ENCODE measurements at places on chromosomes 11 and 22. TPM values are rescaled to one million over a fixed set of nuclear protein-coding genes. Genes with fewer than 3 reads are reported as not detected.

The MFRP gene
- not detected for total RNA-seq

The C11orf42 gene
- total RNA-seq: not detected

The SEZ6L gene
- 0.09 TPM for total RNA-seq

The SCT gene
- total RNA-seq: not detected

DNA sequence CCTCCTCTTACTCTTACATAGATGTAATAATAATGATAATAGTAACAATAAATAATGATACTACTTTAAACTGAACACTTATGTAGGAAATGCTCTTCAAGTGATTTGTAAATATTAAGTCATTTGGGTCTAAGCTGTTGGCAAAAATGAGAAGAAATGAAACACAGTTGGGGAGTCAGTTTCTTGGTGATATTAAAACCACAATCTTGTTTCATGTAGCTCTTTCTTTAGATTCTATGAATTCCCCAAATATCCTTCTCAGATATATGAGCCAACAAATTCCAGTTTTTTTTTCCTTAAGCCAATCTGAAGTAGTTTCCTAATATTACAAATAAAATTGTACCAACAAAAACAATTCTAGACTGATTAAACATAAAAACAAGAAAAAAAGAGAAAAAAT, 1115.6 kb upstream of the CNTN5 start:
- no peak for DNase-seq

The TSSK2 gene
- total RNA-seq: not detected

GRCh38 chr11:74784234-74784633, 35.6 kb downstream of the RNF169 start:
- DNase-seq: no peak

DNA sequence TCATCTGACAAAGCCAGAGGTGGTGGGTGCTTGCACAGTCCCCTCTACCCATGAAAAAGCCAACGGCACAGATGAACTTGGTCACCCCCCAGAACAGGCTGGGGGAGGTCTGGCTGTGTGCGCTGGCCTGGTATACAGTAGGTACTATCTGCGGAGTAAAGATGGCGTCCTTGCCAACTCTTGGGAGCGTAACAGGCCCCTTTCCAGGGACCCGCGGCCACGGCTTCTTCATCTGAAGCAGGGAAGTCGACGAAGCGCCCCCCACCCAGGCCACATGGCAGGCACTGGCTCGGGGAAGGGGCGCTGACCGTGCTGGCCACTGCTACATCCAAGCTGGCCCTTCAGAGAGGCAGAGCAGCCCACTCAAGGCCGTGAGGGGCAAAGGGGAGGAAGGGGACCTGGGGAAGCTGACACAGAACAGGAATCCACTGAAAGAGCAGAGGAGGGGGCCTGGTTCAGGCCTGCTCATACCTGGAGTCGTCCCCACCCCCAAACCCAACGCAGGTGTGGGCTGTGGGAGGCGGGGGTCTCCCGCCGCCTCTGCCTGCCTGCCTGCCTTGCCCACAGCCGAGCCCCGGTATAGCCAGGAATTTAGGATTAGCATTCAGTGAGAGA, 75.7 kb downstream of the CELSR1 start:
- DNase-seq: no peak

The DUSP18 gene
- 8.5 TPM for total RNA-seq

- DNase-seq: no peak
These were observed 9.4 kb downstream of the HIPK3 start for GRCh38 chr11:33266393-33267215.

- DNase-seq: no peak
These were observed 8.3 kb downstream of the EHBP1L1 start for GRCh38 chr11:65584106-65584505.

GRCh38 chr22:40044870-40045834, 50.4 kb downstream of the FAM83F start:
- peak; percentile 89 for DNase-seq

The CASP5 gene
- 0.24 TPM for total RNA-seq

- DNase-seq: no peak
These were observed 56.6 kb downstream of the RTN4R start for GRCh38 chr22:20211409-20211996.

The CEP164 gene
- 23.1 TPM for total RNA-seq

DNA sequence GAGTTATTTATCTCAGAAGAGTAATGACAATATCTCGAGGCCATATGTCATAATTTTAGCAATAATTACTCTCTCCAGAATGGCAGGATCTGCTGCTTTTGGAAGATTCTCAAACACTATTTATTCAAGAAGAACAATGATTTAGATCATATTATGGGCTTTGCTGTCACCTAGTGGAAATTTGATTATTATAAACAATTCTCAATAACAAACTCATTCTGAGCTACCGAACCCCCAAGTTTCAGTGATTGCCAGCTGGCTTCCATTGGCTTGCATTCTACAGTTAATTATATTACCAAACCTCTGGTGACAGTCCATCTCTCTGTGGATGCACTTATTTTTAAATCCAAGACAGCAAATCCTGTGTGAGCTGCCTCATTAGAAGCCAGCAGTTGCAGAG, 27.9 kb upstream of the SLC36A4 start:
- no peak for DNase-seq

The ZNRF3 gene
- total RNA-seq: 7.5 TPM

- no peak for DNase-seq
These were observed 18.1 kb downstream of the THY1 start for GRCh38 chr11:119404872-119405271.

- DNase-seq: no peak
These were observed 53.0 kb downstream of the OSBPL5 start for GRCh38 chr11:3111919-3112690.

The SEC14L6 gene
- 0.14 TPM for total RNA-seq

- DNase-seq: no peak
These were observed 98.2 kb upstream of the CHORDC1 start for GRCh38 chr11:90321018-90321417.

The OR4C5 gene
- not detected for total RNA-seq

GRCh38 chr11:126898802-126899201, 101.8 kb downstream of the KIRREL3 start:
- DNase-seq: no peak

The RDX gene
- total RNA-seq: 111 TPM

The MPPED2 gene
- total RNA-seq: 5.5 TPM

- peak; percentile 78 for DNase-seq
These were observed 1.1 kb downstream of the CHRM1 start for GRCh38 chr11:62919898-62920640.

The HPX gene
- total RNA-seq: 1.7 TPM

DNA sequence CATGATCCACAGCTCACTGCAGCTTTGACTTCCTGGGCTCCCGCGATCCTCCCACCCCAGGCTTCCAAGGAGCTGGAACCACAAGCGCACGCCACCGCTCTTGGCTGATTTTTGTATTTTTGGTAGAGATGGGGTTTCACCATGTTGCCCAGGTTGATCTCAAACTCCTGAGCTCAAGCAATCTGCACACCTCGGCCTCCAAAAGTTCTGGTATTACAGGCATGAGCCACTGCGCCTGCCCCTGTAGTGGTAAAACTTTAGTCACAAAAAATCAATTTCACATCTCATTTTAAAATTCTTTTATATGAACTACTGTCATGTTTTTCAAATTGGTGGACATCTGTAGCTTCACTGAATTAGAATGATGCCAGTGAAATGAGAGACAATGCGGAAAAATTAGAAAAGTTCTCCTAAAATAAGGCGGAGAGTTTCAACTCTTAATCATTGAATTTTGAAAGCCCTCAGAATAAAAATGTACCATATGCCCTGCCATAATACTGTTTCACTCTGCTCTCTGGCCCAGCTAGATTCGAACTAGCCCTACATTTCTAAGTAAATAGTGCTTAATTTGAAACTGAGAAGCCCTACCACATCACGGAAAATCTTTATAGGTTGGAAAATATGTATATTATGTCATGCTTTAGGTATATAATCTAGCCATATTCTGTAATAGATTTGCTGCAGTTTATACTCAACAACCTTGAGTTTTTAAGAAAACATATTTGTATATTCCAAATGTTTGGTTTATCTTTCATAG, 78.7 kb downstream of the HORMAD2 start:
- DNase-seq: no peak

- no peak for DNase-seq
These were observed 15.4 kb upstream of the TTLL12 start for GRCh38 chr22:43202326-43202725.

- no peak for DNase-seq
These were observed 9.9 kb upstream of the IGLL5 start for GRCh38 chr22:22877523-22878210.

The SLC22A8 gene
- not detected for total RNA-seq

DNA sequence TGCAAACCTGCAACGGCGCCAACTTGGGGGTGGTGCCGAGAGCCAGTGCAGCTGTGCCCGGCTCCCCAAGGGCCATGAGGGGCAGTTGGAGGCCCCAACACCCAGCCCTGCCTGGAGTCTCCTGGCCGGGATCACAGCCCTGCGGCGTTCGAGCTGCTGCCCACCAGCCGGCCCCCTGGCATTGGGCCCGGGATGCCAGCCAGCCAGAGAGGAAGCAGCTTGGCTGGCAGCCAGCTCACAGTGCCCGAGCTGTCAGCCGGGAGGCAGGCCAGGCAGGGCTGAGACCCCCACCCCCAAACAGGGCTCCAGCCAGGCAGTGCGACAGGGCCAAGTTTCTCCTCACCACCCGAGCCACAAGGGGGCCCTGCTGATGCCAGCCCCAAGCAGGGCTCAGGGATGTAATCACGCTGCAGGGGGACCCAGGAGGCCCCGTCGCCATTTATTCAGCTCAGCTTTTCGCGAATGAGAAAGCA, 26.0 kb upstream of the TCF20 start:
- DNase-seq: no peak

The MS4A6A gene
- total RNA-seq: 50.3 TPM

- no peak for DNase-seq
These were observed 993.4 kb upstream of the FAT3 start for GRCh38 chr11:91231226-91231625.

The RAB38 gene
- total RNA-seq: 0.97 TPM

The OR52I2 gene
- total RNA-seq: not detected

DNA sequence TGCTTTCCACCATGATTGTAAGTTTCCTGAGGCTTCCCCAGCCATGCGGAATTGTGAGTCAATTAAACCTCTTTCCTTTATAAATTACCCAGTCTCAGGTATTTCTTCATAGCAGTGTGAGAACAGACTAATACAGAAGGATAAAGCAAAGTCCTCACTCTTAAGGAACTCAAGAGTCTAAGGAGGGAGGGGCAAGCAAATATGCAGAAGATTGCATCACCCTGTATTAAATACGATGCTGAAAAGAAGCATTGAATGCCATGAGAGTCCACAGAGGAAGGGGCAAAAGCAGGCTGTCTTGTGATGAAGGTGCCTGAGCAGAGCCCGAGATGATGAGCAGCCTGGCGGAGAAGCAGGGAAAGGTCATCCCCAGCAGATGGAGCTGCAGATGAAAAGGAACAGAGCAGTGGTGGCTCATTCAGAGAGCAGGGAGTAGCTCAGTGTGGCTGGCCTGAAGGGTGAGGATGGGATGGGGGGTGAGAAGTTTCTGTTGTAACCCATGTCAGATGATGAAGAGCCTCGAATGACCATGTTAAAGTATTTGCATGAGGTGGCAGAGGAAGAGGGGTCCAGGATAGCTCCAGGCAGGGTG, 6.3 kb upstream of the IZUMO1R start:
- DNase-seq: no peak

- no peak for DNase-seq
These were observed 60.1 kb downstream of the CTSC start for GRCh38 chr11:88277349-88277915.

DNA sequence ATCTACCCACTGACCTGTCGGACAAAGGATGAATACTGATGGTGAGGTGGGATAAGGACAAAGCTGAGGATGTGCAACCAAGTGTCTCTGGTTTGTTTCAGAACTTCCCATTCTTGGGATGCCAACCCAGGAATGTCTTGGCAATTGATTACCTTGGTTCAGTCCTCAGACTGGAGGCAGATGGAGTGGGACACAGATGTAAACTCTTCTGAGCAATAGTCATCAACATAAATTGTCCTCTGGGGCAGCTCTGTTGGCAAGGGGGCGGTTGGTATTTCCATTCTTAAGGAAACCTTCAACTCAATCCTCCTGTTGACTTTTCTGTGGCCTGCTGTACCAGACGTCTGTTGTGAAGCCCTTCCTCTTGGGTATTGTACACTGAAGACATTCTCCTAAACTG, 6.8 kb downstream of the ABTB2 start:
- no peak for DNase-seq

DNA sequence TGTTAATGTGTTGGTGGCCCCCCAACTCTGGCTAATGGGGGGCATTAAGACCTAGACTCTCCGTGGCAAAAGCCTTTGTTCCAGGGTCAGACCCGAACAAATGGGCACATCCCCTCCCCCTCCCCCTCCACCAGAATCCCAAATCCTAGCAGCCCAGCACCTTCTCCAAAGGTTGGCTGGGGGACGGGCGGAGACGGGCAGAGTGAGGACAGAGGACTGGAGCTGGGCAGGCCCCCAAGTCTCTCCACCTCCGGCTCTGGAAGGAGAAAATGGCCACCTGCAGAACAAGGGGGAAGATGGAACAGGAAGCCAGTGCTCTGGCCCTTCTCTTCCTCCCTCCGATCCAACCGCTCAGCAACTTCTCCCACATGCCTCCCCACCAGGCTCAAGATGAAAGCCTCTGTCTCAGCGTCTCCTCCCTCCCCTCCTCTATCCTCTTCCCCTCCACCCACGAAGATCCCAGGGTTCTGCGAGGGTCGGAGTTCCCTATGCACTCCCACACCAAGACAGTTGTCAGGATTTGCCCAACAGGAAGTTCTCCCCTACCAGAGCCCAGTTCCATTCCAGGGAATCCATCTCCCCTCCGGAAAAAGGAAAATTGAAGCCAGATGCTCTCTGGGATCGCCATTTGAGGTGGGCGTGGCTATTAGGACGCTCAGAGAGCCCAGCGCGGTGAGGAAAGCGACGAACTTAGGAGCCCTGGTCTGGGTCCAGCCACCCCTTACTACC, 20.1 kb downstream of the ADA2 start:
- no peak for DNase-seq

DNA sequence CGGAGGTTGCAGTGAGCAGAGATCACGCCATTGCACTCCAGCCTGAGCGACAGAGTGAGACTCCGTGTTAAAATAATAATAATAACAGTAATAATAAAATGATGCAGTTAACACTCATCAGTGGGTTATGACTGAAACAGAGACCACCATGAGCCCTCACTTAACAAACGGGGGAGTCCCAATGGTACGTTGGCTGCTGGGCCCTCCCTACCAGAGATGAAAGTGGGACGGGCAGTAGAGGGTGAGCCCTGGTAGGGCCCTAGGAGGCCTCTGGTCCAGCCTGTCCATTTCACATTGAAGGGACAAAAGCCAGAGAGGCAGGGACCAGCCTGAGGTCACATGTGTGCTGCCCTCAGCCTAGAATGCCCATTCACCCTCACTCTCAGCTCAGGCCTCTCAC, 13.7 kb upstream of the KIAA0930 start:
- no peak for DNase-seq

DNA sequence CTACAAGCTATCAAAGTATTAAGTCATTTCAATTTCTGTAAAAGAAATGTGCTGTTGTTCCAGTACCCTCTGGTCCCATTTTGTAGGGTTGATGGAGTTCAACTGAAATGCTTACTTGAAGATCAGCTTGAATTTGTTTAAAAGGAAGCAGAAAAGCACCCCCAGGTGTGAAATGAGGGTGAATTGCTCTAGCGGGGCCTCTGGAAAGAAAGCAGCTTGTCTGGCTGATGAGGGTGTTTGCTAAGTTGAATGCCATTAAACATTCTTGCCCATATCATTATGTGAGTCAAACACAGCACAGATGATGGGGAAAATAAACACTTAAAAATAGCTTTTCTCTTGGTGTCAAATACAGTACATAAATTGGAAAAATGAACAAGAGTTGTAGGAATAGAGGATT, 280.3 kb downstream of the RAB38 start:
- DNase-seq: no peak

The PRG3 gene
- total RNA-seq: not detected

The CD44 gene
- total RNA-seq: 562 TPM

The RTN4RL2 gene
- total RNA-seq: 2.0 TPM

The CNGA4 gene
- total RNA-seq: not detected

The MAPK12 gene
- total RNA-seq: 10.4 TPM

GRCh38 chr11:31303644-31304180, 65.8 kb downstream of the DCDC1 start:
- DNase-seq: no peak

All from posterior vena cava (tissue), 2 donors.